Central memory CD8-positive, alpha-beta T cell (primary cell): ENCODE measurements at places on chromosomes 6 and 20.

GRCh38 chr20:25230166-25230831 is 17.6 kb upstream of the PYGB start:
- peaks cover under 1% of the 10 kb centered on the region for H3K36me3 ChIP-seq
- peaks cover 19% of the 10 kb centered on the region for H3K27me3 ChIP-seq
- no peak overlapping the region for H3K27ac ChIP-seq
- H3K4me3 ChIP-seq = no peak overlapping the region
- no peaks in the 10 kb centered on the region for H3K4me1 ChIP-seq

DNA sequence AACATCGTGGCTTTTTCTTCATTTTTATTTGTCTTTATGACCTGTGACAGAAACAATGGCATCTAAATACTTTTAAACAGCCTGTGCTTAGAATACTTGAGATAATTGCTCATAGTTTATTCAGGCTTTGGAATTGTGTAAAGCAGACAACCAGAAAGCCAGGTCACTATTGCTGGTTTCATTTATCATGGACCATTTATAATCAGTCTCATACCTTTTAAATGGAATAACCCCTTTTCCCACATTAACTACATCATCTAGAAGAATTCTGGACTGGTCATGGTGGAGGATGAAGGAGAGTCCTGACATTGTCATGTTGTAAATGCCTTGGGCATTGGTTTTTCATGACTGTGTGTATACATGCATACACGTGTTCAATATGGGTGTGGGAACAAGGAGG is 661.5 kb downstream of the EPM2A start:
- H3K27me3 ChIP-seq = peaks cover 29% of the 10 kb centered on the region
- no peaks in the 10 kb centered on the region for H3K4me1 ChIP-seq
- no peak for DNase-seq
- no peak overlapping the region for H3K27ac ChIP-seq
- no peaks in the 10 kb centered on the region for H3K36me3 ChIP-seq
- H3K4me3 ChIP-seq = no peak overlapping the region

DNA sequence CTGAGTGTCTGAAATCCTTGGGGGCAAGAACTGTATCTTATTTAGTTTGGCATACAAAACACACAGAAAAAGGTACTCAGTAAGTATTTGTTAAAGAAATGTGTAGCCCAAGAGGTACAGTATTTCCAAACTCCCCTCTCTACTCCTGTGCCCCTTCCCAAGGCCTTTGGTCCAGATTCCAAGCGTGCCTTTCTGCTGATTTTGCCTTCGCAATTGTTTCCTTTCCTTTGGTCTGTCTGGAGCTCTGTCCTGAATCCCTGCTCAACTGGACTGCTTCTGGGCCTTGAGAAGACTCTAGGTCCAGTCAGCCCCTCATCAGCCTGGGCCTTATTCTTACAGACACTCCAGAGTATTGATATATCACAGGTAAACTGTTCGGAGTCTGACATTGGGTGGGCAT is 122.2 kb upstream of the SYNCRIP start:
- H3K4me1 ChIP-seq = no peaks in the 10 kb centered on the region
- H3K27ac ChIP-seq = no peak overlapping the region
- no peaks in the 10 kb centered on the region for H3K36me3 ChIP-seq
- no peak for DNase-seq

DNA sequence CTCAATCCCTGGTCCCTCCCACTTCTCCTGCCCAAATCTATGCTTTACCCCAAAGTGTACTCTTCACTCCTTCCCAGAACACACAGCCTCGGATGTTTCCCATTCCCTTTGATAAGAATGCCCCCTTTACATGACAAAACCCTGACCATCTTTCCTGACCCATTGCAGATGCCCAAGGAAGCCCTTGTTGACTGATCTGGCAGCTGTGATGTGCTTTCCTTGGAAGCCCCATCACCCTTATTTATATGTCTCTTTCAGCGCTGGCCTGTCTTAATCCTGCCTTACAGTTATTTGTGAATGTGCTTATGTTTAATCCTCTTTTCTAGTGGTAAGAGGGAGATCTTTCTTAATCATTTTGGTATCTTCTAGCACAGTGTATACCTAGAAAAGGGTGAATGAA is 523.1 kb downstream of the CD83 start:
- no peak overlapping the region for H3K27ac ChIP-seq
- no peak for DNase-seq
- peaks cover 28% of the 10 kb centered on the region for H3K27me3 ChIP-seq
- no peak overlapping the region for H3K4me3 ChIP-seq
- peaks cover 19% of the 10 kb centered on the region for H3K4me1 ChIP-seq

GRCh38 chr6:132504757-132505156 is 8.2 kb downstream of the STX7 start:
- H3K4me1 ChIP-seq = peaks cover 52% of the 10 kb centered on the region
- peaks cover 29% of the 10 kb centered on the region for H3K36me3 ChIP-seq
- no peak overlapping the region for H3K4me3 ChIP-seq
- H3K27ac ChIP-seq = no peak overlapping the region
- no peaks in the 10 kb centered on the region for H3K27me3 ChIP-seq

GRCh38 chr6:152221806-152222628 is 414.5 kb downstream of the ESR1 start:
- no peaks in the 10 kb centered on the region for H3K27me3 ChIP-seq
- no peak overlapping the region for H3K27ac ChIP-seq
- no peaks in the 10 kb centered on the region for H3K4me1 ChIP-seq
- peaks cover 64% of the 10 kb centered on the region for H3K36me3 ChIP-seq
- no peak for DNase-seq

DNA sequence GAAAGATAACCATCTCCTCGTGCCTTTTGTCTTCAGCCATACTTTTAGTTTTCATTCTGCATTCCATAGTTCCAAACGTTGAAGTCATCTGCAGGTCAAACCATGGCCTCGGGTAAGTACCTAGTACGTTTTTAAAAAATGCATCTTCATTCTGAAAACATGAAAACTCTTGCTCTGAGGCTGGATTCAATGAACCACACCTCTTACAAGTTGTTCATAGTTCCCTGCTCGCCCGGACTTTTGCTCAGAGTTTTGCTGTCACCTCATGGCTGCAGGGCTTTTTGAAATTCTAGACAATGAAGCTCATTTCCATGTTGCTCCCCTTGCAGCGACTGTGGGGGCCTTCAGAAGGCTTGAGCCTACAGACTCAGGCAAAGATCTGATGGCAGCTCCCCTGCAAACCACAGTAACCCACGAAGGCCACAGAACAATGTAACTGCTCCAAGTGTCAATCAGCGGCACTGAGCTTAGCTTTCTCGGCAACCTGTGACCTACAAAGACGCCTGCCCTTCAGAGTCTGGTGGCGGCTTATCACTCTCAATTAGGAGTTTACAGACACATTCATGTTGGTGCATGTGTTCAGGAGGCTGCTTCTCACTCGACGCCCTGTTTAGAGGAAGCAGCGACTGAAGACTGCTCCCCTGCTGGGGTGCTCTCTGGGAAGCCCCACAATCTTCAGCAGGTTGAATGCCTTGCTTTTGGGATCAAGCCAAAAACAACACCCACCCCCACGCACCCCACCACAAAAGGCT is 61.2 kb downstream of the FOXC1 start:
- H3K27ac ChIP-seq = no peak overlapping the region
- no peak for DNase-seq
- no peaks in the 10 kb centered on the region for H3K27me3 ChIP-seq

DNA sequence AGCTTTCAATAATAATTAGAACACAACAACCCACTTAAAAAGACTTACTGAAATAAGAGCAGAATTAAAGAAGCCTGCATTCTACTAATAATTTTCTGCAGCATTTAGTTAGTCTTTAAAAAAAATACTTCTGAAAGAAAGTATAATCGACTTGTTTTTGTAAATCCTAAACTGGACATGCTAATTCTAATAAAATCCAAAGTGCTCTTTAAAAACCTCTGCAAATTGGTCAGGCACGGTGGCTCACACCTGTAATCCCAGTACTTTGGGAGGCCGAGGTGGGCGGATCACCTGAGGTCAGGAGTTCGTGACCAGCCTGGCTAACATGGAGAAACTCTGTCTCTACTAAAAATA is 57.5 kb upstream of the ARMH2 start:
- H3K4me3 ChIP-seq = no peak overlapping the region
- H3K4me1 ChIP-seq = peaks cover 60% of the 10 kb centered on the region
- H3K36me3 ChIP-seq = peaks cover 85% of the 10 kb centered on the region
- DNase-seq = no peak
- peak overlapping the region; percentile 95 for H3K27ac ChIP-seq
- no peaks in the 10 kb centered on the region for H3K27me3 ChIP-seq

- no peak overlapping the region for H3K27ac ChIP-seq
- no peaks in the 10 kb centered on the region for H3K36me3 ChIP-seq
- H3K4me1 ChIP-seq = no peaks in the 10 kb centered on the region
- H3K27me3 ChIP-seq = no peaks in the 10 kb centered on the region
Measured at GRCh38 chr6:146901940-146902816, 302.0 kb upstream of the STXBP5 start.

GRCh38 chr6:78623554-78623953 is 243.8 kb upstream of the IRAK1BP1 start:
- DNase-seq = no peak
- H3K27ac ChIP-seq = no peak overlapping the region
- no peaks in the 10 kb centered on the region for H3K36me3 ChIP-seq
- H3K4me1 ChIP-seq = no peaks in the 10 kb centered on the region

- H3K27me3 ChIP-seq = no peaks in the 10 kb centered on the region
- no peak for DNase-seq
- peak overlapping the region; percentile 32 for H3K27ac ChIP-seq
- H3K36me3 ChIP-seq = peaks cover 20% of the 10 kb centered on the region
- H3K4me3 ChIP-seq = peak overlapping the region; percentile 97
- peaks cover 73% of the 10 kb centered on the region for H3K4me1 ChIP-seq
Measured at GRCh38 chr20:50513169-50514034, 3.2 kb downstream of the PTPN1 start.

DNA sequence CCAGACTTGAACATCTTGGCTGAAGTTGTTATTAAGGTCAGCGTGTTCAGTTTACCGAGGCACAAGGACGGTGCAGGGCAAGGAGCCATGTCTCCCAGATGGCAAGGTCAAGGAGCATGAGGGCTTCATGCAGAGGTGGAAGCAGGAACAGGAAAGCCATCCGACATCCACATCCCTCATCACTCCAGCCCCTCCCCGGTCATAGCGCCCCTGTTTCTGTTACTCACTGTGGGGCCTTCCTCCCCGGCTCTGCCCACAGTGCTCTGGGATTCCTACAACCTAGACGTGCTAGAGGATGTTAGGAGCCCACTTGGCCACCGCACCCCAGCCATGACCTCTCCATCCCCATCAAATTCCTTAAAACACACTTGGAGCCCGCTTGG is 146.7 kb downstream of the TTLL2 start:
- no peak overlapping the region for H3K27ac ChIP-seq
- DNase-seq = no peak
- peaks cover 28% of the 10 kb centered on the region for H3K27me3 ChIP-seq
- H3K36me3 ChIP-seq = no peaks in the 10 kb centered on the region

DNA sequence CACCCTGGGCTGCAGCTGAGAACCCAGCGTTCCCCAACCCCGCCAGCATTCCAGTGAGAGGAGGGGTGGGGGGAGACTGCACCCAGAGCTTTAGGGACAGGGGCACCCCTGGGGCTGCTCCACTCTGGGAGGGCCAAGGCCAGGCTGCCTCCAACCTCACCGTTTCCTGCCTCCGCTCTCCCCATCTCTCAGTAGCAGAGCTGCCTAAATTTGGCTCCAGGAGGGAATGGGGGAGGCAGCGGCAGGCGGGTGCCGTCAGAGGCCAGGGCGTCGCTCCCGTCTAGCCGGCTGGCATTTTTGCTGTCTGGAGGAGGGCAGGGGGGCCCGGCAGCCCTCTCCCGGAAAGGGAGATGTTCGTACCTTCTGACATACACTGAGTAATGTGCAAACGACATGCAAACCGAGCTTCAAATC is 46.6 kb downstream of the NOL4L start:
- no peak for DNase-seq
- H3K36me3 ChIP-seq = peaks cover 23% of the 10 kb centered on the region
- no peaks in the 10 kb centered on the region for H3K27me3 ChIP-seq
- peaks cover 72% of the 10 kb centered on the region for H3K4me1 ChIP-seq
- peak overlapping the region; percentile 99 for H3K27ac ChIP-seq
- H3K4me3 ChIP-seq = peak overlapping the region; percentile 96

- peaks cover 17% of the 10 kb centered on the region for H3K4me1 ChIP-seq
- DNase-seq = no peak
- no peaks in the 10 kb centered on the region for H3K27me3 ChIP-seq
Measured at GRCh38 chr6:158906926-158907325, 87.8 kb upstream of the EZR start.

- H3K27ac ChIP-seq = no peak overlapping the region
- no peak for DNase-seq
- no peaks in the 10 kb centered on the region for H3K36me3 ChIP-seq
- H3K27me3 ChIP-seq = peaks cover 27% of the 10 kb centered on the region
Measured at GRCh38 chr20:5309971-5310370, 6.8 kb downstream of the PROKR2 start.

GRCh38 chr6:104312851-104313250 is 546.9 kb downstream of the HACE1 start:
- no peak for DNase-seq
- H3K36me3 ChIP-seq = no peaks in the 10 kb centered on the region
- no peak overlapping the region for H3K4me3 ChIP-seq
- no peaks in the 10 kb centered on the region for H3K4me1 ChIP-seq
- no peaks in the 10 kb centered on the region for H3K27me3 ChIP-seq
- H3K27ac ChIP-seq = no peak overlapping the region

DNA sequence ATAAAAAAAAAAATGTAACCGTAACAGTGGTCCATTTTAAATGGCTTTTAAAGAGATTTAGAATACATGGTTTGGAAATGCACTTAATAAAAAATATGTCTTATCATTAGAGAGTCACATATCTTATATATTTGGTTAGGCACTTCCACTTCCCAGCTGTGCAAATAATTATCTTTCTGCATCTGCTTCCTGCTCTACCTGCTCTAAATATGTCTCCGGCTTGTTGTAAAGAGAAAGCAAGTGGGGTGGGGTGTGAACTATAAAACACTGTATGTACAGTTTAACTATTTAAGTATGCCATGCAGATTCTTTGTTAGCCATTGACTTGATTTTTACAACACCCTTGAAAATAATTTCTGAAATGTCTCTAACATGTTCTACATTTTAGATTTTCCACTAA is 106.3 kb downstream of the NKAIN2 start:
- no peaks in the 10 kb centered on the region for H3K36me3 ChIP-seq
- no peak overlapping the region for H3K27ac ChIP-seq
- no peak overlapping the region for H3K4me3 ChIP-seq
- no peaks in the 10 kb centered on the region for H3K27me3 ChIP-seq

- H3K36me3 ChIP-seq = no peaks in the 10 kb centered on the region
- H3K4me1 ChIP-seq = no peaks in the 10 kb centered on the region
- H3K4me3 ChIP-seq = no peak overlapping the region
- no peaks in the 10 kb centered on the region for H3K27me3 ChIP-seq
- no peak for DNase-seq
Measured at GRCh38 chr6:126117251-126117650, 130.9 kb downstream of the TRMT11 start.
